Amniotic epithelial cell (primary cell): ENCODE measurements at places on chromosomes 3 and 15.

GRCh38 chr3:68088216-68088615 is 433.8 kb upstream of the SUCLG2 start:
- DNase-seq, result no peak

DNA sequence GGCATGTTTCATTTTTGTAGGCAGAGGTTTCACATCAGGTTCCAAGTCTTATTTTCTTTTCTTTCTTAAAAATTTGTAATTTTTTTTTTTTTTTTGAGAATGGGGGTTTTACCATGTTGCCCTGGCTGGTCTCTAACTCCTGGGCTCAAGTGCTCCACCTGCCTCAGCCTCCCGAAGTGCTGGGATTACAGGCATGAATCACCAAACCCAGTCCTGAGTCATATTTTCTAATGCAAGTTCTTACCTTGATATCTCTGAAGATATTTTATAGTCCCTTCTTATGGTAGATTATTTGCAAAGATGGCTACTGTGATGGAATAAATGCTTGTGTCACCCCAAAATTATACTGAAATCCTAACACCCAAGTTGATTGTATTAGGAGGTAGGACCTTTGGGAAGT is 63.8 kb downstream of the SLC9A9 start:
- peak; percentile 43 for DNase-seq

DNA sequence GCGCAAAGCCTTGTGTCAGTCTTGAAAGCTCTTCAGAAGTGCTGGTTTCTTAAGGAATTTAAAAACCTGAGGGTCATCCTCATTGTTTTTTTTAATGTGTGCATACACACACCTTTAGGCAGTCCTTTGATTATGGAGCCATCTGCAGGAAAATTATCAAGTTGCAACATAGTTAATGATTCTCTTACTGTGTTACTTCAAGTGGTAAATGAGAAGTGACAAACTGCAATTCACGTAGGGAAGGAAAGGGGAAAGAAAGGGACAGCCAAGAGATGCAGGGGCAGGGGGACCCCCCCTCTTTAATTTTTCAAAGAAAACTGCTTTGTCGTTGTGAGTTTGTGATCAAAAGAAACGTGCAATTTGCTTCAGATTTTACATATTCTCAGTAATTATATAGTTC is 162.4 kb upstream of the CGNL1 start:
- peak; percentile 53 for DNase-seq

GRCh38 chr15:40115670-40116093 is 7.0 kb upstream of the BMF start:
- DNase-seq, result peak; percentile 37

DNA sequence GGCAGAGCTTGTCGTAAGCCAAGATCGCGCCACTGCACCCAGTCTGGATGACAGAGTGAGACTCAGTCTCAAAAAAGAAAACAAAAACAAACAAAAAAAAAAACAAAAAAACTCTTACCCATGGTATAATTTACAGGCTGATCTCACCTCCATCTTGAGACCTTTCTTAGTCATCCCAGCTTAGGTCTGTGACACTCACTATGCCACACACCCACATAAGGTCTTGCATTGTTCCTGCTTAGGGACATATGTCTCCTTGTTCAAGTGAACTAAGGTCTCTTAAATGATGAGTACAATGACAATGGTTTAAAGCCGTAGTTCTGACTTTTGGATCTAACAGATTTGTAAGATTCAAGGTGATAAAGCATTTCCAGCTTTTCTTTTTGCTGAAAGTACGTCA is 360.2 kb upstream of the ARHGEF26 start:
- no peak for DNase-seq

DNA sequence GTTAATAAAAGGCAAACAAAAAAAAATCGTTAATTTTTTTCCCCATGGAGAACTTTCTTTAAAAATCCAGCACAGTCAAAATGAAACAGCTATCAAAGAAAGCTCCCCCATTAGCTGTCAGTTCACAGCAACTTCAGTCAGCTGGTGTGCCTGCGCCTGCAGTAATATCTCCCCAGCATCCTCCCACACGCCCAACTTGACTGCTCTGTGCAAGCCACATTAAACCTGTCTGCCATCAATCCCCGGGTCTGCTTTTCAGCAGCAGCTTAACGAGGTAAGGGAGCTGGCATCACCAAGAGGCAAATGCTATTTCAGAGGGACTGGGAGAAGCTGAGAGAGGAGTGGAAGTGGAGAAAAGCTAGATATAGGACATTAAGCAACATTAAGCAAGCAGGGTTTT is 337.5 kb downstream of the GAP43 start:
- peak; percentile 12 for DNase-seq

DNA sequence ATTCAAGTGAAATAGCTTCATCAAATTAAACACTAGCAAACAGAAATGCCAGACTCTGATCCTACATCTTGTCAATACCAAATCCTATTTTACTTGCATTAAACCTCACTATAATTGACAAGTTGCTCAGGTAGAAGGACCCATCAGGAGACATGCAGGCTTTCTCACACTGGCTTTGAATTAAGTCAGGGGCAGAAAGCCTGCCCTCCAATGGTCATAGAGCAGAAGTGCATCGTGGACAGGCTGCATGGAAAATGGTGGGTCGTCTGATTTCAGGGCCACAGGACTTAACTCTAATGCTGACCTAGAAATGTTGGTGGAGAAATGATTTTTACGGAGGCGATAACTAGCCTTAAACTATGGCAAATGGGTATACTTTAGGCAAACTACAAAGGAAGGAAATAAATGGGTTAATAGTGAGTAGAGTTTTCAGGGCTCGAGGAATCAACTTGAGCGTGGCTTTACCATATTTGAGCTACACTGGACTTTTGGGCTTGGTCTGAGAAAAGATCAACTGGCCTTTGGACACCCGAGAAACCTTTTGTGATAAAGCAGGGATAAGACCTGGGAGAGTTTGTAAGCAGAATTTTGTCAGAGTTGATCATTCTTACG is 283.9 kb downstream of the GRM7 start:
- DNase-seq, result no peak

- DNase-seq, result peak; percentile 46
These were observed 65.0 kb downstream of the MYO5A start for GRCh38 chr15:52463638-52464037.

- DNase-seq, result no peak
These were observed 923.6 kb downstream of the TUSC7 start for GRCh38 chr3:117633207-117633606.

GRCh38 chr15:29968895-29969561 is 113.7 kb upstream of the GOLGA8J start:
- no peak for DNase-seq
